ENCODE measurements at places on chromosomes 13 and 19. TPM values are rescaled to one million over a fixed set of nuclear protein-coding genes. Genes with fewer than 3 reads are reported as not detected.

- DNase-seq: no peak
Observed at GRCh38 chr19:29507081-29507860, 18.5 kb upstream of the VSTM2B start.

- DNase-seq: no peak
Observed at GRCh38 chr13:19156013-19156825, 25.4 kb downstream of the TUBA3C start.

DNA sequence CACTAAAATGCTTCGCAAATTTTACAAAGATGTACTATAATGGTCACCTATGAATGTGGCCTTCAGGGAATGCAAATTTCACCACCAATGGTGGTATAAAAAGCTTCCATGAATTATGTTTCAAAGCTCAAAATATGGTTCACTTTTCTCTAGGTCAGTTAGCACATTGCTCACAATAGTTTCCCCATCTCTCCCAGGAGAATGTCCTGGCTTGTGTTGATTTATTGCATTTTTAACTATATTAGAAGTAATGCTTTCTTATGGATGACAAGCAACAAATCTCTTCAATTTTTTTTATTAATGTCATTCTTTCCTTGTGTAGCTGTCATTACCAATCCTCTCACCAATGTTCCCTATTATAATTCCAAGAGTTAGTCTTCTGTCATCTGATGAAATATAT lies 621.2 kb downstream of the TBC1D4 start:
- DNase-seq: no peak

DNA sequence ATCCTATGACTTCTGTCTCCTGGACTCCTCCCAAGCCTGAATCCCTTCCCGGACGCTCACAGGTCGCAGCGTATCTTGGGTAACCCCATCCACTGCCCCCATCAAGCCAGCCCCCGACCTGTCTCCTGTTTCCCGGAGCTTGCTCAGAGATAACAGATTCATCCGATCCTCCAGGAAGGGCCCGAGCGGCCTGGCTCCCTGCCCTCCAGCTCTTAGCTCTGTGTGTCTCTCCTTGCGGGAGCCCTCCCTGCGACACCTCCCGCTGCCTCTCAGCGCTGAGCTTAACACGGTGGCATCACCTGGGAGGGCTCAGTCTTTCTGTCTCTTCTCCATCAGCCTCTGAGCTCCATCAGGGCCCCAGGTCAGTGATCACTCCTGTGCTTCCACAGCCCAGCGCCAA lies 4.3 kb upstream of the TMEM255B start:
- DNase-seq: no peak

- no peak for DNase-seq
Observed at GRCh38 chr19:1883784-1884183, 1.5 kb downstream of the ABHD17A start.

RNF17 gene
- not detected for polyA plus RNA-seq

Data from right lung (tissue), 10 donors.